ENCODE measurements at places on chromosomes 2 and 18.

DNA sequence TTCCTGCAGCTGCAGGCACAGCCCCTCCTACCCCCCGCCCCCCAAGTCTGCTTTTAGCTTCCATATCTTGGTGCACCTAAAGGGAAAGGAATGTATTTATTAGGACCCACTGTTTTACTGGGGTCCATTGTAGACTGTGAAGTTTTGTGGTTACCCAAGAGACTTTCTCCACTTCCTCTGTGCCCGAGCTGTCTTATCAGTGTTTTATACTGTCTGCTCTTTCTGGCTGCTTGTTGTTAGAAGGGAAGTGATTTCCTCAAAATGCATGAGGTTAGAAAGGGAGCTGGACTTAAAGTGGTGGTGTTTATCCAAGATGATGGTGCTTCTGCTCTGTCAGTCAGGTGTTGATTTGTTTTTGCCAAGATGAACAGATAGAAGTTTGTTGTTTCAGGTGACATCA lies 85.0 kb downstream of the PTH2R start:
- DNase-seq: no peak

- no peak for DNase-seq
Measured at GRCh38 chr2:236565879-236566402, 3.7 kb upstream of the ACKR3 start.

DNA sequence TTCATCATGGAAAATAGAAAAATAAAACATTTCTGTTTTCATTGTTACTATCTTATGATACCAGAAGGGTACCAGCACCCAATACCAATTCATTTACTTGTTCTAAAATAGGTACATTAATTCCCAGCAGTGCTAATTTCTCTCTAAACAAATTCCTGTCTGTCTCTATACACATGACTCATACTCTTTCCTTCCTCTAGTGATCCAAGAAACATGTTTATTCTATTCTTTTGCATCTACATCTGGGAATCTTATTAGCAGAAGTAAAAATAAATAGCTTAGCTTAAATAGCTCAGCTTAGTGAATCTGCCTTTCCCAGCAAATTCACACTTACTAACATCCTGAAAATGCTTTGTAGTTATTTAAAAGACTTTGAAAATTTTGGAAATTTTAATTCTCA lies 84.5 kb upstream of the MAPRE2 start:
- DNase-seq: no peak

- DNase-seq: no peak
Measured at GRCh38 chr2:11553661-11554398, 20.0 kb downstream of the GREB1 start.

- DNase-seq: no peak
Measured at GRCh38 chr2:206256706-206257205, 17.7 kb upstream of the ZDBF2 start.

GRCh38 chr2:127195140-127196074 lies 24.7 kb downstream of the CYP27C1 start:
- no peak for DNase-seq

GRCh38 chr2:181850936-181851560 lies 40.5 kb upstream of the ITPRID2 start:
- no peak for DNase-seq

DNA sequence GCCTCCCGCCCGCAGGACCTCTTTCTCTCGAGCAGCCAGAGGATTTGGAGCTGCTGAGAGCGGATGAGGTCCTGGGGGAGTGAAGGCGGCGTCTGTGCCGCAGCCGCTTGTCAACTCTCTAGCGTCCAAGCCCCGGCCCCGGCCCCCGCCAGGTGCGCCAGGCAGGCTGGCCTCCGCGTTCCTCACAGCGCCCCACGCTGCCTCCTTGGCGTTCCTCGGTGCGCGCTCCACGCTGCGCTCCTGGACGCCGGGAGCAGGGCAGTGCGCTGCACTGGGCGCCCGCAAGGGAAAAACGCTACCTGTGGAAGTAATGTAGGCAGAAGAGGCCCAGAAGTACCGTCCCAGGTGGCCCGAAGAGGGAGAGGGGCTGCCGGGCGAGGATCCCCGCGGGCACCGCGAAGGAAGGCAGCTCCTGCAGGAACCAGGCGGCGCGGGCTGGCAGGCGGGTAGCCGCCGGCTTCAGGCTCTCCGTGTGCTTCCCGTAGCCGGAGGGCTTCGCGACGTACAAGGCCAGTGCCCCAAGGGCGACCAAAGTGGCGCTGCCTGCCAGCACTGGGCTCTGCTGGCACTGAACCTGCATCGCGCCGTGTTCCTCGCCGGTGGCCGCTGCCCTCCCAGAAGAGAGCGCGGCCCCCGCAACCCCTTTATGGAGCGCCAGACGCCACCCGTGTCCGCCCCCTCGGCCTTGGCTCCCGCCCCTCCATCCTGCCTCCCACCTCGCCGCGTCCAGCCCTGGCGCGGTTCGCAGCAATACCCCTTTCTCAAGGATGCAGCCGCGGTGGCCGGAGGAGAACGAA lies at the start of gene SRD5A2:
Gene SRD5A2 (minus strand): TSS at position 618 of the 797 bp plus-strand sequence. CDS start 38 bp downstream, at position 580.
- no peak for DNase-seq

DNA sequence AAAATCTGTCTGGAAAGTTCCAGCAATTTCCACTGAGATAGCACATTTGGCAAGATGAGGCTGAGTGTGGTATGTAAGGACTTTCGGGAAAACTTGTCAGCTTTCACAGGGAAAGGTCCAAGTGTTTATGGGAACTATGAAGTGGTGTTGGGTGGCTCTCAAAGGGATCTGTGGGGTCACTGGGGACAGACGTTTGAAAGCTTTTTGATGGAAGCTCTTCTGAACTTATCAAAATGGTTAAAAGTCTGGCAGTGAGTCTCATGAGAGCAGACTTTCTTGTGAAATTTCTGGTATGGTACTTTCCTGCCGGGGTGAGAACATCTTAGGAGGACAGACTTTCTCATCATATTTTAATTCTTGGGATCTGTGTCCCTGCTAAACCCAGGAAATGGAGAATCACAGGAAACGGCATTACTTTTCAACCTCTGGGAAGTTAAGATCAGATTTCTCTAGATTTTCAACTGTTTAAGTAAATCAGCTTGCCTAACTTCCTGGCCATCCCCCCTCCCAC lies 546.3 kb upstream of the ZEB2 start:
- DNase-seq: no peak

GRCh38 chr2:15555760-15556193 lies 5.4 kb downstream of the NBAS start:
- DNase-seq: no peak

GRCh38 chr2:234172532-234172931 lies 122.0 kb downstream of the SPP2 start:
- no peak for DNase-seq

DNA sequence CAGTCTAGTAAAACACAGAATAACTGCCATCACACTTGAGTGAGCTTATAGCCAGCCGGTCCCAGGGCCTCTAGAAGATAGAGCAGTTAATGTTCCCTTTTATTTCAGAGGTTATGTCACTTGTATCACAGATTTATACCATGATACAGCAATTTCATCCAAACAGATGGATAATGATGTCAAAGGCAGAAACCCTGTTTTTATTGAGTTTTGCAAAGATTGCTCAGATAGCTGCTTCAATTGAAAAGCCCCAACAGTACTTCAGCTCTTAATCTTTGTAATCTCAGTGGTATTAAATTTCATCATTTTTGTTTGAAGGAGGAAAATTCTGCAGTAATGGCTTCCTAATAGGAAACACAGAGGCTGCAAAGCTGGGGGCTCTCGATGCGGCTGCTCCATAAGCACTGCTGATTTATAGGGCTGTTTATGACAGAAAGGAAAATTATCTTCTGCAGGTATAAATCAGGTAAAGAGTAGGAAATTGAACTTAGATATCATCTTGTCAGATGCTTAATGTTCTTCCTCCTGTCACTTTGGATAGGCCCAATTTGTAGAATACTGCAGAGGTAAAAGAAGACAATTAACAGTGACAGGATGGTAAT lies 112.3 kb downstream of the LNPK start:
- no peak for DNase-seq
